ENCODE measurements at places on chromosomes 6 and 20.

GRCh38 chr6:149336609-149336928 is 19.1 kb downstream of the TAB2 start:
- no peak for DNase-seq

DNA sequence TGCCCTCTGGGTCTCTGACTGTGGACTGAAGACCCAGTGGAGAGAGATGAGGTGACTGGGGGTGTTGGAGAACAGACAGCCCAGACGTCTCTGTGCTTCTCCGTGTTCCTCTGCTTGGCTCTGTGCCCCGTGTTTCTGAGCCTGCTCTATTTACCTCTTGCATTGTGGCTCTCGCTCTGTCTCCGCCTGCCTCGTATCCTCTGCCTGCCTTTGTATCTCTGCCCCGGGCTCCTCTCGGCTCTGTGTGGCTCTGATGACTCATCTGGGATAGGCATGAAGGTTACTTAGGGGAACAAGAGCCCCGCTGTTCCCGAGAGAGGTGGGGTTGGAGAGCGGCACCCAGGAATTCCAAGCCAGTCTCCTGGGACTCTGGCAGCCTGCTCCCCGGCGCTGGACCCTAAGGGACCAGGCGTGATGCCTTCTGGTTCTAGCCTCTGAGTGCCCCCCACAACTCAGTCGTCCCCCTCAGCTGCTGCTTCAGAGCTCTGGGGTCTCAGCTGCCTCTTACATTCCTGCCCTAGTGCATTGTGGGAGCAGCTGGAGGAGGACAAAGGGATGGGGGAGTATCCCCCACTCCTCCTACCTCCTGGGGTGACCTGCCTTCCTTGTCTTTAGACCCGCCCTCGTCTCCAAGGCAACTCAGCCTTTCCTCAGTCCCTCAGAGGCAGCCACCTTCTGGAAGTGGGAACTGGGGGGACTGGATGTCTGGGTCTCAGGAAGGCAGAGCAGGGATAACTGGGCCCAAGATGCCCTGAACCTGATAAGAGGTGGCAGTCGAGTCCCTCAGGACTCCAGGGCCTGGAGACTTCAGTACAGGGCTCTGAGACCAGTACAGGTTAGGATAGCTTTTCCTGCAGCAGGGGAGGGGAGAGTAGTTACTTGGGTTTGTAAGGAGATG is 1.9 kb downstream of the DDR1 start:
- no peak for DNase-seq

- no peak for DNase-seq
These were observed 70.9 kb downstream of the GCLC start for GRCh38 chr6:53474010-53474409.

DNA sequence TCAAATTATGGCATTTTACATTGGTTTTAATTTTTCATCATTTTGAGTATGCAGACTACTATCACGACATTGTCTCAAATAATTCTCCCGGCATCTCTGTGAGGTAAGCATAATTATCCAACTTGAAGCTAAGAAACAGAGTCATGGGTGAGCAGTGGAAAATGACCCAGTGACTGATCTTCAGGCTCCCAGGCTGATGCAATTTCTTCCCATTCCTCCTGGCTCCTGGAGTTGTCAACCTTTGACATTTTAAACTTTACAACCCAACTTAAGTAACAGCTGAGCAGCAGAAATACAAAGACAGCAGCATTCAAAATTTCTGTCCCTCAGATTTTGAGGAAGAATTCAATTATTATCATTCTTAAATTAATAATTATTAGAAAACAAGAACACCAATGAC is 13.7 kb upstream of the LAMA4 start:
- DNase-seq, result no peak

- no peak for DNase-seq
These were observed 295.2 kb downstream of the GJA1 start for GRCh38 chr6:121730616-121731015.

GRCh38 chr6:11202513-11203305 is 29.8 kb downstream of the NEDD9 start:
- no peak for DNase-seq

DNA sequence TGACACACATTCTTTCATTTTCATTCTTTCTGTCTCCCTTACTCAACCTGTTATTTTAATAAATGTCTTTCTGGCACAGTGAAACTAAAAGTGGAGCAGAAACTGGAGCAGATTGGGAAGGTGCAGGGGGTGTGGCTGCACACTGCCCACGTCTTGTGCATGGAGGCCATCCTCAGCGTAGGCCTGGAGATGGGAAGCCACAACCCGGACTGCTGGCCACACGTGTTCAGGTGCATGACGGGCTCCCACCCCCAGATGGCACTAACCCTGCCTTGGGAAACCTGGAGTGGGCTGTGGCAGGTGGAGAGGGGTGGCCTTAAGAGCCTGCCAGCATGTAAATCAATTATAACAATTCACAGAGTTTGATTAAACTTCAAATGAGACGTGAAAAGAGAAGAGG is 71.4 kb upstream of the PBOV1 start:
- no peak for DNase-seq

GRCh38 chr20:47205577-47206123 is 150.8 kb downstream of the ZMYND8 start:
- DNase-seq, result peak; percentile 11

- DNase-seq, result no peak
These were observed 37.3 kb downstream of the IPCEF1 start for GRCh38 chr6:154319231-154319858.

GRCh38 chr6:80623066-80623815 is 516.8 kb downstream of the BCKDHB start:
- DNase-seq, result no peak

DNA sequence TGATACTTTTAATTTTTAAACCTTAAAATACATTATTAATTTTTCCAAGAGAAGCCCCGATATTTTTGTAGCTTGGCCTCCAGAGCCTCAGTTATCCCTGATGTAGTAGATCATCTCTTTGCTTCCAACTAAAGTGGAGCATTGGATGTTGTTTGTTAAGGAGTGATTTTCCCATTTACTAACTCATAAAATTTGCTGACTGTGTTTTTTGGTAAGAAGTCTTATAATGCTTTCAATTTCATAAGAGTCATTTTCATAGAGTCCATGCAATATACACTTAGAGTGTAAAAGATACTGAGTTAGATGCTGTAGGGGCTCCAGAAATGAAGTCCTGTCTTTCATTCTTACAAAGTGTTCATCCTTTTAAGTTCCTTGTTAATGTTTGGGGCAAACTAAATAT is 46.8 kb downstream of the CDKAL1 start:
- no peak for DNase-seq

DNA sequence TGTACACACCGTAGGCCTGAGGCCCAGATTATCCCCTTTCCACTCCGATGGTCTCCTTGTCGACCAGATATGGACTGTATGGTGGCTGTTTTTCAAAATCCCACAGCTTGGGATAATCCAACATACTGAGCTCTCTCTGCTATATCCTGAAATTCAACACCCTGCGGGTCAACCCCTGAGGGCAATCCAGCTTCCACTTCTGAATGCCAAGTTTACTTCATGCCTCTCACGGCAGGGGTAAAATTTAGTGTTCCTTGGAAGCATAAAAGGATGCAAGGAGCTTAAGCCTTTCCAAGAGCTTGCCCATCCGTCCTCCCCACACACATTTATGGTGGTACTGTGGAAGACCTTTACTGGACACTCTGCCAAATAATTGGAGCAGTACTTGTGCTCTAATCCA is 90.7 kb downstream of the PLG start:
- no peak for DNase-seq

DNA sequence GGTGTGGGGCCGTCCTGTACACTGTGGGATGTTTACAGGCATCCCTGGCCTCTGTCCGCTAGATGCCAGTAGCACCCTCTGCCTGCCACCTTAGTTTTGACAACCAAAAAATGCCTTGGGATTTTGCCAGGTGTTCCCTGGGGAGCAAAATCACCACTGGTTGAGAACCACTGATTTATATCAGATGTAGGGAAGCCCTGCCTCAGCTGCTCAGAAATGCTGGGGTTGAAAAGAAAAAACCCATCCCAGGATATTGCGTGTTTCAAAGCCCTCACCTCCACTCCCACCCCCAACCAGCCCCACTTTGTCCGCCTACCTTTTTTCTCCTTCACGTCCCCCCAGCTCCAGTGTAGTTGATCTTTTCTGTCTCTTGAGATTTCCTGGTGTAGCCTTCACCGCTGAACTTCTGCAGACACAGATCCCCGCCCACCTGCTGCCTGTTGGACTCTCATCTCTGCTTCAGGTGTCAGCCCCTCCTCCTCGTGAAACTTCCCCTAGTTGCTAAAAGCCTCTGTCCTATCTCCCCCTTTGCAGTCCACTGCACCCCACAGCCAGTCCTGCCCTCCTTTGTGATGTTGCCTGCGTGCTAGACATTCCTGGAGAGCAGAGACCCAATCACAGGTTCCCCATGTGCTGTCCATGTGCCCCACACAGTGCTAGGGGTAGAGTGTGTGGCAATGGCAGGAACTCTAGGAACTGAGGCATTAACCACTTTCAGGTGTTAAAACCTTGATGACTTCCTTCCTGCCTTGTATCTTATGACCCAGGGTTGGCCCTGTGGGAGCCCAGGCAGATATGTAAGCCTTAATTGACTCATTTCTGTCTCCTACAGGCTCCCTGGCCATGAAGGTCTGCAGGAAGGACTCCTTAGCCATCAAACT is 98.9 kb downstream of the TBC1D7 start:
- no peak for DNase-seq

DNA sequence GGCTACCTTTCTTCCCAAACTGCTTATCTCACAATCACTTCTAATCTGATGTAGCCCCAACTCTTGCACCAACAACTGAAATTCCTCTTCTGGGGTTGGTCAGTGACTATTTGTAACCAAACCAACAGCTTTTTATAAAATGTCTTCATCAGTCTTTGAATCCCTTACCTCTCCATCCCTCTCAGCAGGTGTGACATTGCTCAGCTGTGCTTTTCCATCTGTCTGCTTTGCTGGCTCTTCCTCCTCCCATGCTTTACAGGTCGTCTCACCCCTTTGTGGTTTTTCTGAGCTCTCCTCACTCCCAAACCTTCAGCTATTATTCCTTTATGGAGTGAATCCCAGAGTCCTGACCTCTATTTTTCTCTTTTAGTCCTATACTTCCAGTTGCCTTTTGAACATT is 5.9 kb downstream of the MAP7 start:
- DNase-seq, result no peak

- DNase-seq, result no peak
These were observed 1.5 kb upstream of the ADNP start for GRCh38 chr20:50932691-50933280.

DNA sequence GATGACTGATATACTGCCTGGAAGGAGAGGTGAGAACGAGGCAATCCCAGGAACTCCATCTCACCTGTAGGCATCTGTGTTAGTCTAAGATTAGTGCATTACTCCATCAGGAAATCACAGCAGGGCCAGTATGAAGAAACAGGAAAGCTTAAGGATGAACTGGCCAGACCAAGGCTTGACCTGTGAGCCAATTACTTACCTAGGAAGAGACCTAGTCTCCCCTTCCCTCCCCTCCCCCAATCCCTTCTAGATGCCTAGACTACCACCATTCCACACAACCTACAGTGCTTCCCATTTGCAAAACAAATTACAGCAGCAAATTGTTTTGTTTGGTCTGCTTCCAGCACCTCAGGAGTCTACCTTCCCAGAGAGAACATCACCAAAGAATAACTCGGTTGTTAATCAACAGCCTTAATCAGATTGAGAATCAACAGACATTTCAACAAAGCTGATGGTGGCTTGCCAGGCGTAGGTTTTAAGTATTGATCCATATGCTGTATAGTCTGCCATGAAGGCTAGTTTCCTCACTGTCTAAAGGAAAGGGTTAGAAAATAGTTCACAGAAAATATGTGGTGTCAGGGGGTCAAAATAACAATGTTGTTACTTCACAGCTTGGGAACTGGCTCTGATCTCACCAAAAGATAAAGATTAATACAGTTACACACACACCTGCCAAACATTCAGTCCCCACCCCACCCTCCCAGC is 10.1 kb downstream of the PKHD1 start:
- DNase-seq, result no peak

- DNase-seq, result no peak
These were observed 33.5 kb downstream of the CFAP61 start for GRCh38 chr20:20085812-20086211.

GRCh38 chr6:73329201-73329600 is 24.9 kb downstream of the DPPA5 start:
- no peak for DNase-seq

DNA sequence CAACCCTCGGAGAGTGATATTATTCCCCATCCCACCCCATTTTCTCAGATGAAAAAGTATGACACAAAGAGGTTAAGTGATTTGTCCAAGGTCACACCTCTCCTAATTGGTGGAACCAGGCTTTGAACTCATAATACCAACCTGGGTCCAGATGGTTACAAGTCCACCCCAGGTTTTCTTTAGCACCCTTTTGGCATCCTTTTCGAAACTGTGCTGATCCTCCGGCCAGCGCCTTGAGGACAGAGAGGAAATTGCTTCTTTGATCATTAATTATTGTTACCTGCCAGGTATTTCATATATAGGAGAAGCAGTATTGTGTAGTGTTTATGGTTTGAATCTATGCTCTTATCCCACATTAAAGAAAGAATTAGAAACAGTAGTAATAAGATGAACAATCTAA is 29.3 kb upstream of the PDYN start:
- DNase-seq, result no peak

- no peak for DNase-seq
These were observed 2.5 kb upstream of the C4A start for GRCh38 chr6:31979238-31979898.

- no peak for DNase-seq
These were observed 5.9 kb downstream of the CDYL start for GRCh38 chr6:4781967-4782575.

- no peak for DNase-seq
These were observed 60.0 kb downstream of the CD83 start for GRCh38 chr6:14177413-14178082.

- no peak for DNase-seq
These were observed 4.6 kb downstream of the PLTP start for GRCh38 chr20:45907219-45907948.

DNA sequence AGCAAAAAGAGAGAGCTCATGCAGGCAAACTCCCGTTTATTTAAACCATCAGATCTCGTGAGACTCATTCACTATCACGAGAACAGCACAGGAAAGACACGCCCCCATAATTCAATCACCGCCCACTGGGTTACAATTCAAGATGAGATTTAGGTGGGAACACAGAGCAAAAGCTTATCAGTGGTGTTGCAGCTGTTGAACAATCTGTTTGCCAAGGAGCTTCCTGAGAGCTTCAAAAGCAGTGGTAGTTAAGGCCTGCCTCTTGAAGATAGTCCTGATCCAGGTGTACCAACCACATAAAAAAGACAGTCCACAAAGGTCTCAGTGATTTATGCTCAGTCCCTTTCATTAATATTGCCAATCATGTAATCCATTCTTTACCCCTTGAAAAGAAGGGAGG is 269.4 kb upstream of the IRAK1BP1 start:
- DNase-seq, result no peak

DNA sequence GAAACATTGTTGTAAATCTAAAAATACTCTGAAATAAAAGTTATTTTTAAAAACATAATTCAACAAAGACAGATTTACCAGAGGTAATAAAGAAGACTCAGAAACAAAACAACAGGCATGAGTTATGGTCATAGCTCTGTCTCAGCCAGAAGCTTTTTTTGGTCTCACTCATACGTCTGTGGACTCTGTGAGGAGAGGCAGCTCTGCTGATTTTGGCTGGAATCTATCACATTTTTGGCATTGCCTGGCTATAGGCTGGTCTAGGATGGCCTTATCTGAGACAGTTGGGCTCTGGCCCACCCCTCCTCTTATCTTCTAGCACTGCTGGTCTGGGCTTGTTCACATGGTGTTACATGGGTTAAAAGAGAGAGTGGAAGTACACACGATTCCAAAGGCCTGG is 514.0 kb upstream of the BTBD3 start:
- no peak for DNase-seq

All from T-helper 2 cell (primary cell).